ENCODE measurements at places on chromosomes 7 and 10.
A peak's percentile ranks its signal among the peaks of the same experiment; 100 is the strongest.

GRCh38 chr7:150951521-150951920, 26.6 kb downstream of the KCNH2 start:
- peak; percentile 56 for DNase-seq

- no peak for DNase-seq
Measured at GRCh38 chr10:10045765-10046028, 972.0 kb upstream of the CELF2 start.

DNA sequence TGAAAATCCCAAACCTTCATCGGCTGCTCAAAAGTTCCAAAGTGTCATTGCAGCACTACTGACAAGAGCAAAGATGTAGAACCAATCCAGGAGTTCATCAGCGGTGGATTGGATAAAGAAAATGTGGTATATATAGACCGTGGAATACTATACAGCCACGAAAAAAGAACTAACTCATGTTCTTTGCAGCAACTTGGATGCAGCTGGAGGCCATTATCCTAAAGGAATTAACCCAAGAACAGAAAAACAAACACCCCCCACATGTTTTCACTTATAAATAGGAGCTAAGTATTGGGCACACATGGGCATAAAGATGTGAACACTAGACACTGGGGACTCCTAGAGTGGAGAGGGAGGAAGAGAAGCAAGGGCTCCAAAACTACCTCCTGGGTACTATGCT, 31.6 kb downstream of the PHYH start:
- DNase-seq: no peak

GRCh38 chr10:67834375-67834774, 3.6 kb downstream of the DNAJC12 start:
- no peak for DNase-seq

- DNase-seq: no peak
Measured at GRCh38 chr7:4222676-4223075, 459.4 kb upstream of the FOXK1 start.

GRCh38 chr10:92208736-92209135, 82.1 kb downstream of the CPEB3 start:
- DNase-seq: no peak

DNA sequence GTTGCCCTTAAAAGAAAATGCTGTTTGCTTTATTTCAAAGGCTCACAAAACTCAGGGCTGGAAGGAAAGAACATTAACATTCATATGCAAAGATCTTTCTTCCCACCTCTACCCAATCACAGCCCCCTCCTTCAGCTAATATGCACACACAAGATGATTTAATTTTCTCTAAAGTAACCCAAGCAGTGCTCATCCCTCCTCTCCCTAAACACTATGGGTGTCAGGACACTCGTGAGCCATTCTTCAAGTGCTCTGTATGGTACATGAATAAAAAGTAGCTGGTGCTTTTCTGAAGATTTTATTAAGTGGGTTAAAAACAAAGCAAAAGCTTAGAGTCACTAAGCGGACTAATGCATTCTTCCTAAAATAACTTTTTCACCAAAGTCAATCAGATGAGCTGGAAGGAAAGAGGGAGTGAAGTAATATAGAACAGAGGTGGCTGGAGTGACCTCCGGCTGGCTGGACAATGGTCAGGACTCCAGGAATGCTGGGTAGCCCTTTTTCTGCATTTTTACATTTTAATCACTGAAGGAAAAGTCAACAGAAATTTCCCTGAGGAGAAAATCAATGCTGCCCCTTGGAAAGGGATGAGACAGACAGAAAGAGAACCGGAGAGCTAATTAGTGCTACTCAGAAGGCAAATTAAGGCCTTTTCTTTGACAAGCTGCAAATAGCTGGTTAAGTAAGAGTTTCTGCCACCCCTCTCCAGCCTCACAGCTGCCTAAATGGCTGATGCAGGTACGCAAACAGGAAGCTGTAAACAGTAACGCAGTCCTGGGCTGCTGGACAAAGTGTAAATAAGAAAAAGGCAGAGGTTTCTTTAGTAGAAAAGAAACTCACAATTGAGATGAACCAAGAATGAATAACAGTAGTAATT, 6.6 kb downstream of the DGKI start:
- DNase-seq: no peak

GRCh38 chr7:159007364-159007995, 137.2 kb downstream of the VIPR2 start:
- DNase-seq: no peak

GRCh38 chr10:133241501-133242205, 4.0 kb downstream of the VENTX start:
- no peak for DNase-seq

DNA sequence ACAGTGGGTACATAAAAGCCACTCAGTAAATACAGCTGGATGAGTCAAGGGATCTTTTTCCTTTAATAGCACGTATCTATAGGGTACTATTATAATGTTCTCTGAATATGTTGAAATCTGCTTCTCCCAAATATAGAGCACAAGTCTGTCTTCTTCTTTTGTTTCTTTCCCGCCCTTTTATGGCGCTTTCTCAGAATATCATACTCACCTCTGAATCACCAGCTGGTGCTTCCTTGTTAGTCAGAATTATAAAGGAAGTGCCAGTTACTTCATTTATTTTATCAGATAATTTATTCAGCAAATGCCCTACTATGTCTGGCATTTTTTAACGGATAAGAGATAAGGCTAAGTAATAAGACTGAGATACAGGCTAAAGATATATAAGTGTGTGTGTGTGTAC, 772.9 kb downstream of the SORCS3 start:
- DNase-seq: no peak

DNA sequence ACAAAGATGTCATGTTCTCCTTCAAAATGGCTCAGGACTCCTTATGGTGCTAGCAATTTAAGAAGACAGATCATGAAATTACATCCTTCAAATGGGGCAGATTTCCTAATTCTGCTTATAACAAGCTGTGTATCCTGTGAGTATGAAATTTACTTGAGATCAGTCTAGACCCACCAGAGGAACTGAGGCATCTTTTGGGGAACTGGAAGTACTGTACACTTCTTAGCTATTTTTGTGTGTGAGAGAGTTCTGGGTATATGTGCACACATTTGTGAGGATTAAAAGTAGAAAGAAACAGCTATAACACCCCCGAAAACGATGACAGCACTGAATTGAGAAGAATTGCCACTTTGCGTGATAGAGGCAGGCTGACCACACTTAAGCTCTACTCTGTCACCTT, 187.0 kb upstream of the CCDC6 start:
- DNase-seq: no peak

GRCh38 chr10:30825495-30825894, 195.9 kb upstream of the LYZL2 start:
- no peak for DNase-seq

DNA sequence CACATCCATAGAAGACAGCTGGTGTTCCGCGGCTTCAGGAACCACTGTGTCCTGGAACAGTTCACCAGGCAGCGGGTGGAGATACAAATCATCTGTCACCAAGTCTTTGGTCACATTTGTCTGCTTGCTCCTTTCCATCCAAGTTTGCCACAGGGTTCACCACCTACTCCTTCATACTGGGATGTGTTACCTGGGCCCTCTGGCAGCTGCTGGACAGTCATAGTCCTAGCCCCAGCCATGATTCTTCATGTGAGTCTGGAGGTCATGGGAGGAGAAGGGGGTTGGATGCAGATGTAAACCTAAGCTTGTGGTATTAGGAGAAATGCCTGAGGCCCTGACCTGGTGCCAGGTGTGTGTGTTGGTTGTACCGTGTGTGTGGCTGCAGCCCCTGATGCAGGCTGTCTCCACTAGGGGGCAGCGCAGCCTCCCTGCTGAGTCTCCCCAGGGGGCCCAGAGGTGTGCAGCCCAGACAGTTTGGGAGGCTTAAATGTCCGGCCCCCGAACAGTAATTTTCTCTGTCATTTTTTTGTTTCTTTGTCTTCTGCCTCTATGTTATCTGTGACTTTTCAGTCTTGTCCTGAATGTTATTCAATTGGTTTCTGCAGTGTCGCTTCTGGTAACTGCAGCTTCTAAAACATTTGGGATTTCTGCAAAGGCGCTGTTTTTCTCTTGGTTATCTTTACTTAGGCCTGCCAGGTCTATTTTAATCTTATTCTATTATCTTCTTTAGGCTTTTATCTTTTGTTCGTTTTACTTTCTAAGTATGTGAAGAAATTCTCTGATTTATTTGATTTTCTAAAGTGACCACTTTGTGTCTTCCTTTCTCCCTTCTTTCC, 14.8 kb downstream of the NPS start:
- peak; percentile 79 for DNase-seq

GRCh38 chr10:14654821-14655382, 119.8 kb downstream of the FAM107B start:
- DNase-seq: no peak

GRCh38 chr10:42866115-42866995, 83.8 kb downstream of the BMS1 start:
- DNase-seq: peak; percentile 91

DNA sequence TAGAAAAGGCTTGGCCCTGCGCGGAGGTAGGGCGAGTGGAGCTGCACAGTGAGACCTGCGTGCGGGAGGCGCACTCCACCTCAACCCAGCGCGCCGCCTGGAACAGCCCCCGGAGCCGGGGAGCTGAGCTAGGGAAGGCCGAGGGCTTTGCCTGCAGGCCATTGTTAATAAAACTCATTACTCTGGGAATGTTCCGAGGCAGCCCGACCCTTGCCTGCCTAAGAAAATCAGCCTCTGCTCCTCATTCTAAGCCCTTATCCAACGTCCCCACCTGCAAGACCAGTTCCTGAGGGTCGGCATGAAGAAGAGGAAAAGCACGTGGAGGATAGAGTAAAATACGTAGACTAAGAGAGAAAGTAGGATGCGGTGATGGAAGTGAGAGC, 55.3 kb downstream of the C7orf25 start:
- no peak for DNase-seq

- DNase-seq: no peak
Measured at GRCh38 chr7:155734445-155734809, 77.8 kb downstream of the SHH start.

DNA sequence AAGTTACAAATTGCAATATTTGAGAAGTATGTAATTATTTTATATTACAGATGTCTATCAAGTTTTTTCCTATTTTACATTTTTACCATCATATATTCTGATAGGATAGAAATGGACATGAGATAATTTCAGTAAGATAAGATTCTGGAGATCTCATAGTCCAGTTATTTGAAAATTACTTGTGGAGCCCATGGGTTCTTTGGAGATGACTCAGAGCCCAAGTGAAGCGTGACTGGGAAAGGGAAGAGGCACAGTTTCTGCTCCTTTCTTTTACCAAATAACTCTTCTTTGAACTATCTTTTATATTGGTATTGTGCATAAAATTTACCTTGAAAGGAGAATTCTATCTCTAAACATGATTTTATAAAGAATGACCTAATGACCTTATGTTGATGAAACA, 2.4 kb downstream of the CD36 start:
- no peak for DNase-seq

DNA sequence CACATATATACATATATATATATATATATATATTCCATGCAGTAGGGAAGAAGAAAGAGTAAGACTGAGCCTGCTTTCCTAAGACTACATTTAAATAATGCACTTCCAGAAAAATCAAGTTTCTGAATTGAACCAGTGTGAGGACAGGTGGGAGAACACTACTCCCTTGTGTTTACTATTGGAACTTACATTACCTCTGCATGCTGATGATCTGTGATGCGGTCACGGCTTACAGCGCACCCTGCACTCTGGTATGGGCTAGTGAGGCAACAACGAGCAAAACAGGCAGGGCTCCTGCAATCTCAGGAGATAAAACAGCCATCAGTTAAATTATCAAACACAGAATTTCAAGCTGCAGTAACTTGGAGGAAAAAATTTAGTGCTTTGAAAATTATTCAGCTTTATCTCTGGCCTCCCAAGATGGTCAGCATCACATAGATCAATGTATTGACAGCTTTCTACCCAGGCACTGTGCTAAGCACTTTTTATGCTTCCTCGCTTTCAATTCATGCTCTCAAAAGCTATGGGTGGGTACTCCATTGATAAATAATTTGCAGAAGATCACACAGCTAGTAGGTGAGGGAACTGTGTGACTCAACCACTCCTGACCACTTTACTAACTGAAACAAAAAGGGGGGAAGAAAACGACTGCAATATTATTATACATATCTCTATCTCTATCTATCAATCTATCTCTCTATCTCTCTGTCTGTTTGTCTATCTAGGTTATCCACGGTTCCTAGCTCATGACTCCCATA, 20.5 kb upstream of the SLC16A12 start:
- no peak for DNase-seq

- no peak for DNase-seq
Measured at GRCh38 chr7:42193471-42194129, 43.4 kb downstream of the GLI3 start.

- DNase-seq: no peak
Measured at GRCh38 chr7:11727864-11728263, 104.1 kb downstream of the THSD7A start.

DNA sequence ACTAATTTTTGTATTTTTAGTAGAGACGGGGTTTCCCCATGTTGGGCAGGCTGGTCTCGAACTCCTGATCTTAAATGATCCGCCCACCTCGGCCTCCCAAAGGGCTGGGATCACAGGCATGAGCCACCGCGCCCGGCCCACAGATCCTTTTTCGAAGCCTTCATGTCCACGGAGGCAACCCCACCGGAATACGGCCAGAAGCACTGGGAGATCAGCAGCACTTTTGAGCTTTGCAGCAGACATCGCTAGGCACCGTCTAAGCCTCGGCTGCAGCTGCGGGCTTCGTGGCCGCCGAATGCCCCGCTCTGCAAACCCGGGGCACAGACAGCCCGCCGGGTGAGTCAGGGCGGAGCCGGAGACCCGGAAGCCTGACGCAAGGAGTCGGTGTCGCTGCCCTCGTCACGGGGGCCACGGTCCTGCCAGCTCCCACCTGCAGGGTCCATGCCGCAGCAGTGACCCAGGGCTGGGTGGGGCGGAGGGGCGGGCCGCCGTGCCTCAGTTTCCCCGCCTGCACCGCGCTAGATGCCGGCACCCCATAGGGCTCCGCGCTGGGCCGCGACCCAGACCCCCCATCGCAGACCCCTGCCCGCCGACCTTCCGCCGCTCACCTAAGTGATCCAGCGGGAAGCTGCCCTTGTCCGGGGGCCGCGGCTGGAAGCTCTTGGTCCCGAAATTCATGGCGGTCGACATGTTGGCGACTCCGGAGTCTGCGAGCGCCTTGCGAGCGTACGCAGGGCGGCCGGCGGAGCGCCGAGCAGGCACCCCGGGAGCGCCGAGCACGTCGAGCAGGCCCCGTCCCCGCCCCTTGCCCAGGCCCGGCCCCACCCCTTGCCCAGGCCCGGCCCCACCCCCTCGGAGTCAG, at the start of gene COX19:
TSS of gene COX19 (minus strand) at position 730 of the 862 bp plus-strand sequence. CDS start at position 690, 40 bp downstream.
- peak; percentile 96 for DNase-seq

DNA sequence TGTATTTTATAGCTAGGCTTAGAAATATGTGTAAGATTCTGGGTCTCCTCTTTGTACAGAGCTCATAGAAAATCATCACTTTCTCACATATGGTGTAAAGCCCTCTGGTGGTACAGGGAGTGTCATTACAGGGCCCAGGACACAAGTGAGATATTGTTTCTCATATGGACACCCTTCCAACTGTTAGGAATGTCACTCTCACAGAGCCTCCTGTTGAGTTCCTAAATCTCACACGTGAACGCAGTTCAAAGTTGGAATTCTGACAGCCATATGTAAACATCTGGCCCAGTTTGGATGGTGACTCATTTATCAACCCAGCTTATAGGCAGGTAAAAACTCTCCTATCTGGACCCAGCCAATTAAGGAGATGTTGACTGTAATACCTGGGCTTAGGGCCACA, 35.4 kb upstream of the ZNF107 start:
- no peak for DNase-seq

GRCh38 chr10:78407966-78408365, 374.3 kb downstream of the RPS24 start:
- no peak for DNase-seq

GRCh38 chr7:102261451-102261850, 25.2 kb upstream of the SH2B2 start:
- no peak for DNase-seq
